Smooth muscle cell of the brain vasculature (primary cell): ENCODE measurements at places on chromosomes 4 and X.

GRCh38 chr4:83067058-83067639, 32.2 kb downstream of the COPS4 start:
- DNase-seq = no peak

- DNase-seq = no peak
Measured at GRCh38 chr4:76342191-76342590, 35.7 kb downstream of the STBD1 start.

DNA sequence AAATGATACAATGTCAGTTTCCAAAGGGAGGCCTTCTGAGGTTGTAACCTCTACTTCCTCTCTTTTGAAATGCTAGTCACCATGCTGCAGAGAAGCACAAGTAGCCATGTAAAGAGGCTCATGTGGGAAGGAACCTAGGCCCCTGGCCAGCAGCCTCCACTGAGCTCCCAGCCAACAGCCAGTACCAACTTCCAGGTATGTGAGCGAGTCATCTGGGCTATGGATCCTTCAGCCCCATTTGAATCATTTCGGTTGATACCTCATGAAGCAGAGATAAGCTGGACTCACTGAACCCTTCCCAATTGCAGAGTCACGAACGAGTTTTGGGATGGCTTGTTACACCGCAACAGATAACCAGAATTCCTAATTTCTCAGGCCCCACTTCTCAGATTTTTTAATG, 187.0 kb upstream of the LDB2 start:
- no peak for DNase-seq

GRCh38 chr4:104758574-104758973, 263.9 kb upstream of the CXXC4 start:
- no peak for DNase-seq

GRCh38 chrX:108090491-108091263, 665 bp downstream of the PSMD10 start:
- DNase-seq = no peak

DNA sequence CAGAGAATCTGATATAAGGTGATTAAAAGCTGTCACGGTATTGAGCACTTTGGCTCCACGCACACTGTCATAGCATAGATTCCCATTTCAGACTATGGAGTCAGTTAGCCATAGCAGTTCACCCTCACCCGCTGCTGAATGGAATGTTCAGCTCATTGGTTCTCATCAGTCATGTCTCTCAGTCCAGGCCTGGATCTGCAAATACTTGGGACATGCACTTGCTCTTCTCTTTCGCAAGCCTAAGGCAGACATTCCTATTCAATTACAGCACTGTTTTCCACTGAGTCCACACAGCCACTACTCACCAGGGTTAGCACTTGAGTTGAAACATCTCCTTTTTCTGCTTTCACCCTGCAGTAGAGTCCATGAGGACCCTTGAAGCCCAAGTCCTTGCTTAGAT, 30.6 kb upstream of the SCML1 start:
- no peak for DNase-seq

GRCh38 chr4:160836431-160836830, 1327.4 kb downstream of the FSTL5 start:
- DNase-seq = no peak

- DNase-seq = no peak
Measured at GRCh38 chr4:165361810-165362209, 17.0 kb upstream of the CPE start.
